ENCODE measurements at places on chromosomes 11 and 22.

DNA sequence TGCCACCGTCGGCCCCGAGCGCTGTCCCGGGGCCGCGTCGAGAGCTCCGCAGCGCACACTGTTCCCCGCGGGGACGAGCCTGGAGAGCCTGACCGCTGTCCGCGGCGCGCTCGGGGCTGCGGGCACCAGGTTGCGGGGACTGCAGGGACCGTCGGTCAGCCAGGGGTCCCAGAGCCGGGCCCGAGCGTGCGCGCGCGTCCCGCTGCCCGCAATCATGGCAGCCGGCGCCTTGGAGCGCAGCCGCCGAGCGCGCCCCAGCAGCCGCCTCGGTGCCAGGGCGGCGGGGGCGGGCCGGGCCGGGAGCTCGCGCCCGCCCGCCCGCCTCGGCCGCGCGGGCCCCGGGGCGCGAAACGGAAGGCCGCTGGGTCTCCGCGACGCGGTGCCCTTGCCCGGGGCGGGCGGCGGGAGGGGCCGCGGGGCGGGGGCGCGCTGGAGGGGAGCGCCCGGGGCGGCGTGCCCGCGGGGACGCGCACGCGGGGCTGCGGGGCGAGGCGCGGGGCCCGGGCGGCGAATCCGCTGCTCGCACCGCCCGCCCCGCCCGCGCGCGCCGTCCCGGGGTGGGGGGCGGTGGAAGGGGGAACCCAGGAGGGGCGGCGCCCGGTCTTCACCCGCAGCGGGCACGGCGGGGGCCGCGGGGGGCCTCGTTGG lies 79.4 kb upstream of the PPARA start:
- no peak for DNase-seq

GRCh38 chr22:37282385-37282677 lies at the start of gene CYTH4:
Gene CYTH4 (plus strand): TSS chr22:37282508. CDS start chr22:37282570, 62 bp downstream.
- DNase-seq = no peak

- DNase-seq = no peak
These were observed 1.3 kb downstream of the ACTN3 start for GRCh38 chr11:66548041-66548440.

- DNase-seq = no peak
These were observed 119.3 kb downstream of the OSBP2 start for GRCh38 chr22:30813936-30814335.

DNA sequence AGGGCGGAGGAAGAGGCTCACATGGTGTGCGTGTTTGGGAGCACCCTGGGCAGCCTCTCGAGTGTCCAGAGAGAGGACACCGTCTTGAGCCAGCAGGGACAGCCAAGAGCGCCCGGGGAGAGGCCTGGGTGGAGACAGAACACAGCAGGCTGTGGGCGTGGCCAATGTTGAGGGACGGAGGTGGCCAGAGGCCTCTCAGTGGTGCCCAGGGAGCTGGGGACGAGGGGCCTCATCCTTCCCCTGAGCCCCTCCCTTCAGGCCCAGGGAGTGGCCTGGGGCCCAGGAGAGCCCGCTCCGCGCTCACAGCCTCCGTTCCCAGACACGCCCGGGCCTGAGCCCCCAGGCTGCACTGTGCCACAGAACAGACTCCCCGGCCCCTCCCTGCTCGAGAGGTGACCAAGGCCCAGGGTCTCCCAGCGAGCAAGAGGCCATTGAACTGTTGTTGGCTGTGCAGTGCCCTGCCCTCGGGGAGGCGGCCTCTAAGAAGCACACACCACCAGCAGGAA lies 48.4 kb downstream of the CDKN1C start:
- no peak for DNase-seq

DNA sequence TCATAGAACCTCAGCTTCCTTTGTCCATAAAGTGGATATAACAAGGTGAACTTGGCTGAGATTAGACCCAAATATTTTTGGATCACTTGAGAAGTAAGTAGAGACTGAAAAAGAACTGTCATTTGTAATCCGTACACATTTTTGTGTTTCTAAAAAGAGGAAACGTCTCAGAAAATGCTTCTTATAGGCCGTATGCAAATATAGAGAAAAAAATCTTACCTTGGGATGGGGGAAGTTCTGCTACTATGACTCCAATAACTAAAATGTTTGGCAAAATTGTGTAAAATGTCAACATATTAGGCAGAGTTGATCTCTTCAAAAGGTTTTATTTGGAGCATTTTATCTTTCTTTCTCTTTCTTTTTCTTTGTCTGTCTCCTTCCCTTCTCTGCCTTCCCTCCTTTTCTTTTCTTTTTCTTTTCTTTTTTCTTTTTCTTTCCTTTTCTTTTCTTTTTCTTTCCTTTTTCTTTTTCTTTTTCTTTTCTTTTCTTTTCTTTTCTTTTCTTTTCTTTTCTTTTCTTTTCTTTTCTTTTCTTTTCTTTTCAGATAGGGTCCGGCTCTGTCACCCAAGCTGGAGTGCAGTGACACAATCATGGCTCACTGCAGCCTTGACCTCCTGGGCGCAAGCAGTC lies 48.2 kb downstream of the ADM start:
- DNase-seq = no peak

DNA sequence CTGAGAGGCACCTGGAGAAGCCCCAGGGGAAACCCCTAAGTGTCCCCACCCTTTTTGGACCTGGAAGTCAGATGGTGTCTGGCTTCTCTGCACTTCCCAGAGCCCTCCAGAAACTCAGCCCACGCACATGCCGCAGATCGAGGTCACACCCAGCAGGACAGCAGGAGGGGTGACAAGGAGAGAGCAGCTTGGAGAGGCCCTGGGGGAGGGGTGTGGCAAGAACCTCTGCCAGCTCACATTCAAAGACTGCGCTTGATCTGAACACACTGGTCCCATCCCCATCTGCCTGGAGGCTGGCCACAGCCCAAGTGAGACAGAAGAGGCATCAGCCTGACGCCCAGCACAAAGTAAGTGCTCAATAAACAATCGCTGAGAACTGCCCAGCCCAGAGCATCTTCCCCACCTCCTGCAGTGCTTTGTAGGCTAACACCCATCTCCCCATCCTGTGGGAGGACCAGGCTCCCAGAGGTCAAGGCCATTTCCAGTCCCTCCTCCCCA lies 21.4 kb downstream of the TMPRSS6 start:
- no peak for DNase-seq

- DNase-seq = no peak
These were observed 52.2 kb downstream of the NFAM1 start for GRCh38 chr22:42379966-42380537.

DNA sequence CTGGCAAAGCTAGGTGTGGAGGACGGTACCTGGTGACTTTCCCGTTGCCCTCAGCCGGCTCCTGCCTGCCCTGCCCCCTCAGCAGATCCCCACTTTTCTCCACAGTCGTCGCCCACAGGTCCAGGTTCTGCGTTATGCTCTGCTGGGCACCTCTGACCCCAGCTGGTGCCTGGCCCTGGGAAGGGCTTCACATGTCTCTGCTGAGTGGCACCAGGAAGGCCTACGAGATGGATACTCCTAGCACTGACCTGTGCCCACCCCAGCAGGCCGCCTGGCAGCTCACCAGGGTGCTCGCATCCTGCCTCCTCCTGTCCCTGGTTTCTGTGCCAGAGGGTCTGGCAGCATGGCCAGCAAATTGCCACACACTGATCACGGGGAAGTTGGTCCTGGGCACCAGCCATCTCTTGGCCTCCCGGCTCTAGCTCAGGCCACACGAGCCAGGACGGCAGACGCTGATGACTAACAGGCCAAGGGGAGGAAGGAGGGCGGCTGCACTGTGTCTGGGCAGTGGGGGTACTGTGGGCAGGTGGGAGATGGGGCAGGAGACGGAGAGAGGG lies 13.8 kb downstream of the CARS1 start:
- DNase-seq = no peak

DNA sequence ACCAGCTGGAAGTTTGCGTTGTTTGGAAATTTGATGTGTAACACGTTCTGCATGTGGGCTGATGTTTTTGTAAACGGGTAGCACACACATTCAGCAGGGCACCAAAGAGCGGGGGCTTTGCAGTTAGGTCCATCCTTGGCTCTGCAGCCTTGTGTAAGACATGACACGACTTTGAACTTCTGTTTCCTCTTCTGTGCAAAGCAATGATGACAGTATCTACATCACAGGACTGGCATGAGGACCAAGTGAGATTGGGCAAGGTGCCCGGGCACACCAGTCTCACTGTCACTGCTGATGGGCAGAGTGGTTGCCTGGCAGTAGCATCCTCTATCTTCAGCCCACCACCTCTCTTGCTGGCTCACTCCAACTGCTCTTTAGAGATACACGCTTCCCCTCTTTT lies 3.3 kb downstream of the TCN2 start:
- no peak for DNase-seq

DNA sequence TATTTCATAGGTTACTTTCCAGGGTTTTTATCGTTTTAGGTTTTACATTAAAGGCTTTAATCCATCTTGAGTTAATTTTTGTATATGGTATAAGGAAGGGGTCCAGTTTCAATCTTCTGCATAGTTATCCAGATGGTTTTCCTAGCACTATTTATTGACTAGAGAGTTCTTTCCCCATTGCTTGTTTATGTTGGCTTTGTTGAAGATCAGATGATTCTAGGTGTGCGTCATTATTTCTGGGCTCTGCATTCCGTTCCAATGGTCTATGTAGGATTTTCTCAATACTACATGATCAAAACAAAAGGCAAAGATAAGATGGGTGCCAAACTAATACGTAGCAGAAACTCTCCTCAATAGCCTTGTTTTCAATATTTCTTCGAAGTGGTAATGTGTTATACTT lies 14.3 kb upstream of the RIC3 start:
- DNase-seq = no peak

DNA sequence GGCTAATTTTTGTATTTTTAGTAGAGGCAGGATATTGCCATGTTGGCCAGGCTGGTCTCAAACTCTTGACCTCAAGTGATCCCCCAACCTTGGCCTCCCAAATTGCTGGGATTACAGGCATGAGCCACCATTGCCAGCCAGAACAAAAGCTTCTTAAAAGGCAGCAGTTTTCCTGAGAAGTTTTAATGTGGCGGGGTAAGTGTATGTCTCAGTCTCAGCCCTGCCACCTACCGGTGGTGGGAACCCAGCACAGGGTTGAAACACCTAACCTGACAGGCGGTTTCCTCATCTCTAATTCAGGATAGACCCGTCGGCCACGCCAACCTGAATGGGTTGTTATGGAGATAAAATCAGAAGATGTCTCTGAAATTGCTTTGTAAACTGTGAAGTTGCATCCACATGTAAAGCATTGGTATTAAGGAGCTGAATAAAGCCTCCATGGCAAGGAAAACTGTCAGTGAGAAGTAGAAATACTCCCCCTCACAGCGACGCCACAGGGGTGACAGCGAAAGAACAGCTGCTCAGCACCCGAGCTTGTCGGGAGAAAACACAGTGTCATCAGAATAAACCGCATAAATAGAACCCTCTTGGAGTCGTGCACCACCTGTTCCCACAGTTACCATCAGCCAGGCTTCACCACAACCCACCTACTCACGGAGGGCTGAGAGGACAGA lies 165.9 kb upstream of the NCAM1 start:
- DNase-seq = no peak

GRCh38 chr11:114259551-114259983 lies 36.6 kb upstream of the NNMT start:
- no peak for DNase-seq

DNA sequence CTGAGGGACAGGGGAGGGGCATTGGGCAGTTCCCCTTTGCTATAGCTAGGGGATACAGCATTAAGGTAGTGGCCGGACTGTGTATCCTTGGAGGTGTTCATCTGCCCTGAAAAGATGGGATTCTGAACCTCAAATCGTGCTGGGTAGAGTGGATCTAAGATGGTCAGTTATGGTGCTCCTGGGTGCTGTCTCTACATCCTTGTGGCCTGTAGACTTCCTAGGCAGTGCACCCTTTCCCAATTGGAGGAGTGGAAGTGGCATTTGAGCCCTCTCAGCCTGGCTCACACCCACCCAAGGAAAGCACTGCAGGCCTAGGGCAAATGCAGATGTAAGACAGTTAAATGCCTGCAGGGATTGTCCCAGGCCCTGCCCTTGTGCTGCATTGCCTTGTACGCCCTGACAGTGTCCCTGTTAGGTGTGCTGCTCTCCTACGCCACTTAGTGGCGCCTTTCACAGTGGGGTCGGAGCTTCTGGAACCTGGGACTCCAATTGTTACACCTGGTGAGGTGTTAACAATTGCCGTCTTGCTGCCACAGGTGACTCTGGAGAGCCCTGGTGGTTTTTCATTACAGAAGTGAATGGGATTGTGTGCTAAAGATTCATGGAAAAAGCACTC lies 35.0 kb downstream of the PPFIBP2 start:
- DNase-seq = no peak

DNA sequence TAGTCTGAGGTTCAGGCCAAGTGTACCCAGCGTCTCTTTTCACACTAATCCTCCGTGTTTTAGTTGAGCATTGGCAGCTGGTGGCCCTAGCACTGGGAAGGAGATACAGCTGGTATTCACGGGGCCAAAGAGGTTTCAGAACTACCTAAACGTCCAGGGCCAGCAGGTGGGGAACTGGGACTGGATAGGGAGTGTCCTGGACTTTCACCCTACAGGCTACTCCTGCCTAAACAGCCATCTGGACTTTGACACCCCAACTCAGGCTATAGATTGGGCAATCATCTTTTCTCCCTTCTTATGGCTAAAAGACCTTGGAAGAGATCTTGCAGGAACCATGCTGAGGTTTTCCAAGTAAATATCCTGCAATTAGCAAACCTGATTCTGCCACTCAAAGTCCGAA lies 2.8 kb downstream of the SPON1 start:
- no peak for DNase-seq

- DNase-seq = no peak
These were observed 31.8 kb upstream of the RBMXL2 start for GRCh38 chr11:7056828-7057513.

DNA sequence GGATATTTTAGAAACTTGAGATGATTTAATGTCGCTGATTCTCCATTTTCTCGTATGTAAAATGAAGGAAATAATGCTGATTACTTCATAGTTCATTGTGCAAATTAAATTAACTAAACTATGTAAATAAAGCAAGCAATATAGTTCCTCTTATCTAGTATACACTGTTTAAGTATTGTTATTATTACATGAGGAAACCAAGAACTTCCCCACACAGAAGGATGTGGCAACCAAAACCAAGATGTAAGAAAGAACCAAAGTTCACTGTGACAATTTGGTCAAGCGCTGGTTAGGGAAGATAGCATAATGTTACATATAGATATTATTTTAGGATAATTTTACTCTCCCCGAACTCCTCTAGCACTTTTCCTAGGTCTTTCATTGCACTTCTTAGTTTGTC lies 103.2 kb downstream of the XKR3 start:
- no peak for DNase-seq

DNA sequence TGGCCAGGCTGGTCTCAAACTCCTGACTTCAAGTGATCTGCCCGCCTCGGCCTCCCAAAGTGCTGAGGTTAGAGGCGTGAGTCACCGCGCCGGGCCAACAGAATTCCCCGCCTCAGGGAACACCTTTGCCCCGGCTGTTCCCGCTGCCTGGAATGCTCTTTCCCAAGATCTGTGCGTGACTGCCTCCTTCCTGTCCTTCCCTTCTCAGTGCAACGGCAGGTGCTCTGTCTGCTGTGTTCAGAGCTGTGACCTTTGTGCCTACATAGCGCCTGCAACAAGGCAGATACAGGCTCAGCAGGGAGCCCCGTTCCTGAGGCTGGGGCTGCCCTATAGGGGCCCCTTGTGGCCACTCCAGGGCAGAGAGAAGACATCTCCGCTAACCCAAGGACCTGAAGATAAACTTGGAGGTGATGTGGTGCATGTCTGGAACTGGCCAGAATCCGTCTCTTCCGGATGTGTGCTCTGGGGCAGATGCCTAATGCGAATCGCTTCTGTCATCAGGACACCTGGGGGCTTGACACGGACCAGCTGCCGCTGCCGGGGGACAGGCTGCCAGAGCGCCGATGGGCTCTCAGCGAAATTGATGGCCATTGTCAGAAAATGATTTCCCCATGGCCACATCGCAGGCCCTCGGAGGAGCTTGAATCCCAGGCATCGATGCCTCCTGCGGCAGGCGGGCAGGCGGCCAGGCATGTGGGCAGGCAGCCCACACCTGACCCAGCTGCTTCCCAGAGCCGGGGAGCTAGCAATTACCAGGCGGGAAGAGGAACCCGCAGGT lies 43.5 kb upstream of the TCF20 start:
- DNase-seq = peak; percentile 69

Data from NCI-H2029 treated with DMSO at 0.1 percent for 48 hours (cell line).